ENCODE measurements at places on chromosomes 2 and 18. TPM values are rescaled to one million over a fixed set of nuclear protein-coding genes. Genes with fewer than 3 reads are reported as not detected.
A peak's percentile ranks its signal among the peaks of the same experiment; 100 is the strongest.

Gene ARHGEF4
- total RNA-seq: 17.8 TPM

Gene CD302
- 25.2 TPM for total RNA-seq

DNA sequence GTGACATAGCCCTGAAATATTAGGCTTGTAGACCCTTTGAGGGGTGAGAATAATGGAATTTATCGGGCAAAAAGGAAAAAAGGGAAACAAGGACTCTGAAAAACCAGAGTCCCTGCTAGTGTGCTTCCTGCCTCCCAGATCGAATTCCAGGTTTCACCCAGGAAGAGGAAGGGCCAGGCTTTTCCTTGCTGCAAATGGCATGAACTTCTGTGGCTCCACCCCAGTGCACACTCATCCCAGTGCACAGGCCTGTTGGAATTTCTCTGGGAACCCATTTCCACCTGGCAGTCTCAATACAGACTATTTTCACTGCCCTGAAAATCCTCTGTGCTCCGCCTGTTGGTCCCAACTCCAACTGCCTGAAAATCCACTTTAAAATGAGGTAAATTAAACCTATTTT, 29.9 kb downstream of the C18orf54 start:
- DNase-seq: no peak

- no peak for DNase-seq
Measured at GRCh38 chr2:240898108-240898730, 2.3 kb upstream of the MAB21L4 start.

Gene KCNE4
- 54.6 TPM for total RNA-seq

DNA sequence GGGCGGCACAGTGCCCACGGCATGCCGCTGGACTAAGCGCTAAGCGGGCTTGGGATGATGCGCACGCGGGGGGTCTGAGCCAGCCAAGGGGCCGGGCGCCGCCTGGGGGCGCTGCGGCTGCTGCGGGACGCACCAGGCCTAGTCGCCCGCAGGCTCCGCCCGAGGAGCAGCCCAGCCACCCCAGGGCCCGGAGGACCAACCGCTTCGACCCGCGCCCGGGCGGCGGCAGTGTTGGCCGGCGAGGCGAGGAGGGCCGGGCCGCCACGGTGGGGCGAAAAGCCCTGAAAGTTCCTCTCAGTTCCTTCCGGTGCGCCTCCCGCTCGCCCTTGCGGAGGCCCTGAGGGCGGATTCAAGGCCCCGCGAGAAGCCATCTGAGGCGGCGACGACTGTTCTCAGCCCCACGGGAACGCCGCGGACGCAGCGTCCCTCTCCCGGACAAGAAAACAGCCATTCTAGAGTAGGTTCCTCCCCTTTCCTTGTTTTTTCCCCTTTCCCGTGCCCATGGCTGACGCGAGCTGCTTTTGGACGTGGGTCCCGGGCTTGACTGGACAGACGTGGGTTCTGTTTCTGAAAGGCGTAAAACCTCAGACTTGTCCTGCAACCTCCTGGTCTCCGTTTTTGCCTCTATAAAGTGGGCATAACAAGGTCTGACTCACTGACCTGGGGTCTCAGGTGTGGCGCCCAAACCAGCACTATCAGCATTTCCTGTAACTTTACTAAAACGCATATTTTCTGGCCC, at the start of gene ANKAR:
Gene ANKAR, plus strand, starts transcription at position 297 of the 739 bp plus-strand sequence. CDS start 1,821 bp downstream, outside the sequence.
- DNase-seq: peak; percentile 95

- DNase-seq: peak; percentile 91
Measured at GRCh38 chr2:73085691-73086090, 14.2 kb upstream of the SFXN5 start.

Gene GAL3ST2
- total RNA-seq: 0.20 TPM

All from hepatocyte (in vitro differentiated cells).